ENCODE measurements at places on chromosomes 3 and 15. TPM values are rescaled to one million over a fixed set of nuclear protein-coding genes. Genes with fewer than 3 reads are reported as not detected.

FANCD2OS gene
- not detected for polyA plus RNA-seq

CACNA2D2 gene
- polyA plus RNA-seq, result 15.1 TPM

PRSS50 gene
- 3.2 TPM for polyA plus RNA-seq

GRCh38 chr3:90007778-90008499 is 900.5 kb downstream of the EPHA3 start:
- DNase-seq, result no peak

GRCh38 chr15:23646165-23647000 is 1.3 kb downstream of the MAGEL2 start:
- DNase-seq, result no peak

- DNase-seq, result no peak
Observed at GRCh38 chr3:17349093-17349492, 393.3 kb downstream of the TBC1D5 start.

DNA sequence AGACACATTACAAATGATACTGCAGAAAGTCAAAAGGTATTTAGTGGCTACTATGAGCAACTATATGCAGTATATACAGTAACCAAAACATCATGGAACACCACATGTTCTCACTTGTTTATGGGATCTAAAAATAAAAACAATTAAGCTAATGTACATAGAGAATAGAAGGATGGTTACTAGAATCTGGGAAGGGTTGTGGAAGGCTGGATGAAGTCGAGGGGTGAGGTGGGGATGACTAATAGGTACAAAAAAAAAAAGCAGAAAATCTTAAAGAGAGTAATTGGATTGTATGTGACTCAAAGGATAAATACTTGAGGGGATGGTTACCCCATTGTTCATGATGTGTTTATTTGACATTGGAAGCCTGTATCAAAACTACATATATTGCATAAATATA is 848.8 kb upstream of the GBE1 start:
- DNase-seq, result no peak

DNA sequence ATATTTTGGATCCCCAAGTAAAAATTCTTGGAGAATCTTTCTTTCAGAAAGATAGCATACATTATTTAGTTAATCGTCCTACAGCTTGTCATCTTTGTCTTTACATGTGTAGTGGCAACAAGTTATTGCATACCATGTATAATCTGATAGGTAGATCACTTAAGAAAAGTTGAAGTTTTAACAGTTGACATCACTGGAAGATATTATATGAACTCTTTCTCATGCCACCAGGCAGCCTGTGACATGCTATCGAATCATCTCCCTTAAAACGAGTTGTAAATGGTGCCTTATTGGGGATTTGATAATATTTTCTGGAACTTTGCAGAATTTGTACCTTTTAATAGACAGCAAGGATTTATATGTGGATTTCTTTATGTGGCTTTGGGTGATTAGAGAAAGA is 8.7 kb downstream of the U2SURP start:
- no peak for DNase-seq

DNA sequence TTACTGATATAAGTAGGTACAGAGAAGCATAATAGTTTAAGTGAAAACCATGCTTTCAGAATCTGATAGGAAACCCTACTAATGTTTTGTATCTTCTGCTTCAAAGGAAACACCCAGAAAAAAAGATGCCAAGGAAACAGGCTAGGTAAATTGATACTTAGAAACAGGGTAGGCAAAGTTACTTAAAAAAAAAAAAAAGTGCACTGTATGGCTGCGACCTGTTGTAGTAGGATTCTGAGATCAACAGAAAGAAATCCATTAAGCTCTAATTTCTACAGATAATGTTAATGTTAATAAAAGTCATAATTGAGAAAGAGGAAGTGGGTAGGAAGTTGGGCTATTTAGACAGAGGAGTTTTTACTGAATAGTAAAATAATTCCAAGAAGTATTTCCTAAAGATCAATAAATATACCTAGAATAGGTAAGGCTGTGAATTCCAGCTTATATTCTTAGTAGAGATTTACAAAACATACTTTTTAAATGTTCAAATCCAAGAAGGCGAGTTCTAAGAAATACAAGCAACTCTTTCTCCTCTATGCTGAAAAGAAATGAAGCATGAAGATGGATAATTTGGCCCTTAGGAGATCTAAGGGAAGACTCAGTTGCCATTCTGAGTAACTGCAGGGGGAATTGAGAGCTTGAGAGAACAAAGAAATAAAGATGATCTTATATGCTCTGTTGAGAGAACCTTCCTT is 24.1 kb upstream of the STT3B start:
- DNase-seq, result no peak

- DNase-seq, result no peak
Observed at GRCh38 chr3:126434931-126435411, 40.3 kb downstream of the CFAP100 start.

DNA sequence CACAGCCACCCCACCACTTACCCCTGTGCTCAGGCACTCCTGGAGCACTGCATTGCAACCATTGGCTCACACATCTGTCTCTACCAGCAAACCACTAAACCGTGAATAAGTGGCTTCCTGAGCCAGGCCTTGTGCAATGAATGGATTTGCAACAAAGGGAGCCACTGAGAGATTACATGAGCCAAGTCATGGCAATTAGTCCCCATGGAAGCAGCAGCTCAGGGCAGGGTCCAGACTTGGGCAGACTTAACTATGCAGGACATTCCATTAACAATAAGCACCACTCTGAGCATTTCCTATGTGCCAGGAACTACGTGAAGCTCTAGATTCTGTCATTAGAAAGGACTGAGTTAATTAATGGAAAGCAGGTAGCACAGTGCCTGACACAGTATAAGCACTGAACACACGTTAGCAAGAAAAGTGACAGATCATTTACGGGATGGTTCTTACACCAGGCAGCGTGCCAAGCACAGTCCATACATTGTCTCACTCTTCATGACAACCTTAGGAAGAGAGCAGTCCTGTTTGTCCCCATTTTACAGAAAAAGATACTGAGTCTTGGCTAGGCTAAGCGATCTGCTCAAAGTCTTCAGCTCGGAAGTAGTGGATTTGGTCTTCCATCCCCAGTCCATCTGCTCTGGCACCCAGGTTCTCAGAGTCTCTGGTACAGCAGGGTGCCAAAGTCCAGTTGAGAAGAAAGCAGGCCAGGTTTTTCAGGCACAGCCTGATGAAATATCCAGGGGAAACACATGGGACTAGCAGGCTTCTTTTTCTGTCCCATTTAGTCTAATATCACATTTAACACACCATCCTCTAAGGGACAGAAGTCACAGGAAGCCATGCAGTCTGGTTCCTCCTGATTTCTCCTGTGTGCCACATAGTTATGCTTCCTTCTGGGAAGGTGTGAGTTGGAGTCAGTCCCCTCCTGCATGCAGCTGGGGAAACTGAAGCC is 44.1 kb downstream of the LIPC start:
- DNase-seq, result no peak

- DNase-seq, result no peak
Observed at GRCh38 chr3:112096176-112096575, 10.0 kb downstream of the C3orf52 start.

All from right renal pelvis (tissue), 4 donors.